BE2C (cell line): ENCODE measurements at places on chromosomes 3 and 15.

GRCh38 chr3:155270063-155270462 lies 23.4 kb downstream of the STRIT1 start:
- DNase-seq: no peak

DNA sequence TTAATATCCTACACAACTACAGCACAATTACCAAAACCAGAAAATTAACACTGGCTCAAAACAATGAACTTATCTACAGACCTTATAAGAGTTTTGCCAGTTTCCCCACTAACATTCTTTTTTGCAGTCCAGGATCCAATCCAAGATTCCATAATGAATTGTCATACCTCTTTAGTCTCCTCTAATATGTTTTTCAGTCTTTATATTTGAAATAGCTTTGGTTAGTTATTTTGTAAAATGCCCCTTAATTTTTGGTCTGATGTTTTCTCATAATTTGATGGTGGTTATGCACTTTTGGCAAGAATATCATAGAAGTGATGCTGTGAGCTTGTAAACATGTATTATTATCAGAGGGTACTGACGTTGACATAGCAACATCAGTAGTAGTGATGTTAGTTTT lies 124.3 kb downstream of the ISL2 start:
- DNase-seq: no peak

GRCh38 chr3:71547249-71548198 lies 36.0 kb downstream of the FOXP1 start:
- no peak for DNase-seq

- DNase-seq: no peak
Measured at GRCh38 chr3:42001777-42002176, 39.9 kb upstream of the ULK4 start.

- DNase-seq: no peak
Measured at GRCh38 chr15:56207711-56208110, 36.0 kb downstream of the RFX7 start.

- DNase-seq: no peak
Measured at GRCh38 chr15:68499620-68500312, 67.8 kb upstream of the ITGA11 start.

DNA sequence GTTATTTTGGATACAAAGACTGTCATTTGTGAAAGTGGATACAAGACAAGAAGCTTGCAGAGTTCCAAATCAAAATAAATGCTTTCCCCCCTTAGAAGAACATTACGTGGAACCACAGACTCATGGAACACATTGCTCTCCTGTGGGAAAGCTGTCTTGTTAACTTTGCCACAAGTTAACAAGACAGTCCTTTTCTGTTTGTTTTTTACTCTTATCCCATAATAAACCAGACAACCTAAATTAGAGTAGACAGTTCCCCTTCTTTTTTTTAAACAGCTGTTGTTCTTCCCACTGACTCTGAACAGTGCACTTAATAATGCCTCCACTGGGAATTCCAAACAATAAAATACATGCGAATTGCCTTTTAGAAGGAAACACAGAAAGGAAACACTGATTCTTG lies 255.3 kb upstream of the UBE2E2 start:
- DNase-seq: no peak

GRCh38 chr3:136465296-136465695 lies 215.2 kb downstream of the PCCB start:
- no peak for DNase-seq

DNA sequence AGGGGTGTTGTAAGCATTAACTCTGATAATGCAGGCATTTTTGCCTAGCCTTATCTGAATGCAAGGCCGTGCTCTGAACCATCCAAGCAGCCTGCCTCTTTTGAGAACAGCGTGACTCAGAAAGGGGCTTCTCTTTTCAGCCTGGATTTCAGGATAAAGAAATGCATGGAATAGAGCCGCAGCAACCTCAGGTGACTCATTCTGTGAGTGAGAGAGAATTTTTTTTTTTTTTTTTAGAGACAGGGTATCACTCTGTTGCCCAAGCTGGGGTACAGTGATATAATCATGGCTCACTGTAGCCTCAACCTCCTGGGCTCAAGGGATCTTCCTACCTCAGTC lies 20.6 kb upstream of the PDE8A start:
- no peak for DNase-seq

GRCh38 chr3:162134571-162134970 lies 638.0 kb downstream of the OTOL1 start:
- DNase-seq: no peak

- DNase-seq: no peak
Measured at GRCh38 chr3:149366941-149367840, 10.3 kb downstream of the TM4SF1 start.

DNA sequence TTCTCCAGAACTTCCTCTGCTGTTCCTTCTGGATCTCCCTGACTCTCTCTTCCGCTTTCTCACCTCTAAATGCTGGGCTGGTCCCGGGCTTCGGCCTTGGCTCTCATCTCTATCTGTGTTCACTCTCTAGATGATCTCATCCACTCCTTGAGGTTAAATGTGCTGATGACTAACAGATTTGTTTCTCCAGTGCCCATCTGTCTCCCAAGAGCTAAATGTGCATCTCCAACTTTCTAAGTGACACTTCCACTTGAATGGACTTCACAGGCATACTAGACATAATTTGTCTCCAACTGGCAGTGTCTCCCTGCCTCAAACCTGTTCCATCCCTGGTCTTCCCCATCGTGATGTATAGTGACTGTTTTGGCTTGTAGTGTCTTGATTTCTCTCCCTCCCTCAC lies 95.3 kb downstream of the ITPR1 start:
- no peak for DNase-seq

- DNase-seq: no peak
Measured at GRCh38 chr3:112804021-112804420, 42.6 kb downstream of the CD200R1L start.

DNA sequence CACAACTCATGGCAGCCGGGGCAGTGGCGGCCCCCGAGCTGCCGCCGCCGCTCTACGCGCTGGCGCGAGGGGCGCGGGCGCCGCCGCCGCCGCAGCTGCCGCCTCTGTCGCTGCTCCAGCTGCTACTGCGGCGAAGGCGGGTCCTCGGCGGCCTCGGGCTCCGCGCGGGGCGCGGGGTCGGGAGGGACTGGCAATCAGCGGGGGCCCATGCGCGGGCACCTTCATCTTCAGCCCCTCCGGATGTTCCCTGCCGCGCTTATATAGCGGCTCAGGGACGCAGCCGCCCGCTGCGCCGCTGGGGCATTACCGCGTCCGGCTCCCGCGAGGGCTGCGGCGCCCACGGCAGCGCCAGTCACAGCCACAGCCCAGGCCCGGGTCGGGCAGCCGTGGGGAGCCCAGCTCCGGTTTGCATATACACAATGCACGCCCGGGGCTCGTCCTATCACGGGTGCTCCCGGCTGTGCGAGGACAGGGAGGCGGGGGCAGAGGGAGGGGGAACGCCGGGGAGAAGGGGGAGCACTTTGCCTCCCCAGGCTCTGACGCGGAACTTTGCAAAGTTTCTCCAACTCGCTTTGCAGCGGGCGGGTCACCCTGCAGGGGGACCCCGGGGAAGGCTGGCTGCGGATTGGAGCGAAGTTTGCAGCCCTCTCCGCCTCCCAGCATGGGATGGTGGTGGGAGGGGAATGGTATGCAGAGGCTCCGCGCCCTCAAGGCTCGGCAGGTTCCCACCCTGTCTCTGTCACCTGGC lies at the start of gene VGLL3:
Gene VGLL3, minus strand, starts transcription at position 416 of the 748 bp plus-strand sequence. Its CDS starts 406 bp downstream, at position 10.
- peak; percentile 29 for DNase-seq

- no peak for DNase-seq
Measured at GRCh38 chr15:35393398-35393797, 152.6 kb downstream of the DPH6 start.

DNA sequence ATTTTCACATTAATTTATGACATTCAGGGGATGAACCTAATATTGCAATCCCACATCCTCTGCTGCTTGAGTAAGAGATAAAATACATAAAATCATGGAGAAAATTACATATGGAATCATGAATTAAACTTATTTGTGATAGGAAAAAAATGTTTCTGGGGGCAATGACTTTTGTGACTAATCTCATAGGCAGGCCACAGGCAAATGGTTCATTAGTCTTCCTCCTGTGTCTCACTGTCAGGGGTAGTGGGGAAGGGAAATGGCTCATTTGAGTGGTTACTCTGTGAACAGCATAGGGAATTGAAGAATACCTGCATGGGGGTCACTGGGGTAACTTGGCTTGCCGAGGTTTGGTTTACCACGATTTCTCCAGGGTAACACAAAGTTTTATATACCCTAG lies 72.0 kb downstream of the TFG start:
- DNase-seq: no peak

DNA sequence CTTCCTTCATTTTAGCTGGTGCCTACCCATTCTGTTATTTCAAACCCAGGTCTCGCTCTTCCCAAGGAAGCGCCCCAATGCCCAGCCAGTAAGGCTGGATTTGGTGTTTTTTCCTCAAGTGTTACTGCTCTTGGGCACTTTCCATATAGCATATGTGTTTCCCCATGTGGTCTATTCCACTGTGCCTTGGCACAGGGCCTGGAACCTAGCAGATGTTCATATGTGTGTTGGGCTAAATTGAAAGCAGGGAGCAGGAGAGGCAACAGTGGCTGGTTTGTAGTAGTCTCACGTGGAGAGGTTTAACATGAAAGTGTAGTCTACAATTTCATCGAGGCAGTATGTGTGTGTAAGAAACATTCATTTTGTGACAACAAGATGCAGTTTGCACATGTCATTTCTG lies 48.2 kb upstream of the TEX264 start:
- peak; percentile 8 for DNase-seq

DNA sequence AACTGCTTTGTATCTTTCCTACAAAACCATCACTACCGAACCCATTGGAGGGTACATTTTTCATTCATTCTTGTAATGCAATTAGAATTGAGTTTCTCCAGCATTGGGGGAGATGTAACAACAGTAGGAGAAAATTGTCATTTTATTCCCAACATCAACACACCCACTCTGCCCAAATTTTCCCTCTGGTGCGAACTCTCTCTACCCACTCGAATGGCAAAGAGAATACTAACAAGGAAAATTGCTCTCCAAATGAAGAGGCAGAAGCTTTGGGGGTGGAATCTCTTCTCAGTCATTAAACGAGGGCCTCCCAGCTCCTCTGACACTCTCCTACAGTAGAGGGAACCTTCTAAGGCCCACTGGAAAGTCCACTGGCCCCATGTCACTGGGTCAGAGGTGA lies 135.7 kb downstream of the MEGF11 start:
- DNase-seq: no peak

DNA sequence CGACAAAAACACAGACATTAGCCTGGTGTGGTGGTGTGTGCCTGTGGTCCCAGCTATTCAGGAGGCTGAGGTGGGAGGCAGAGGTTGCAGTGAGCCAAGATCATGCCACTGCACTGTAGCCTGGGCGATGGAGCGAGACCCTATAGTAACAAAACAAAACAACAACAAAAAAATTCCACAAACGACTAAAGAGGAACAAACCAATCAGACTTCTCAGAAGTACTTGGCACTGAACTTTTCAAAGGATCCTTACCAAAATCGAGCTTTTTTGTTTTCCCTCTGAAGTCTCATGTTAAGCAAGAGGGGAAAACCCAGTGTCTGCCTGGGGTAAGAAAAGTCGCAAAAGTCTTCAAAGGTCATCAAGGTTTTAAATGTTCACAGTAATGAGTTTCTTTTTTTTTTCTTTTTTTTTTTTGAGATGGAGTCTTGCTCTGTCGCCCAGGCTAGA lies 30.1 kb upstream of the TFRC start:
- no peak for DNase-seq

GRCh38 chr3:185729337-185730055 lies 95.3 kb downstream of the IGF2BP2 start:
- DNase-seq: no peak

GRCh38 chr15:34039790-34040113 lies 748 bp upstream of the AVEN start:
- no peak for DNase-seq

DNA sequence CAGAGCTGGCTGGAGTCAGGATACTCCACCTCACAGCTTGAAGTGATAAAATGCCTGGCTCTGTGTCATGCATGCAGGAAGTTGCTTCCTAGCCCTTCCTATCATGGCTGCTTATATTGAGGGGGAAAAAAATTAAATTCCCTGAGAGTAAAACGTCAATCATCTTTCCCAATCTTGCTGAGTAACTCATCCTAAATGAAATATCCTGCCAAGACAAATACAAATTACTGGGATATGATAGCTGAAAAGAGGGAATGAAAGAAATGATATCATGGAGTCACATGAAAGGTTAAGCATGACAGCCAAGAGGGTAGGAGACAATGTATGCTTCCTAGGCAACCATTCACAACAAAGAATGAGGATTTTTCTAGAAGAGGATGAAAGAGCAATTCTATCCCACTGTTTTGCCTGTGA lies 110.6 kb downstream of the ABI3BP start:
- DNase-seq: no peak

GRCh38 chr3:184325715-184326369 lies 11.4 kb downstream of the EIF4G1 start:
- DNase-seq: no peak

GRCh38 chr15:31476236-31476810 lies 149.7 kb downstream of the KLF13 start:
- no peak for DNase-seq

DNA sequence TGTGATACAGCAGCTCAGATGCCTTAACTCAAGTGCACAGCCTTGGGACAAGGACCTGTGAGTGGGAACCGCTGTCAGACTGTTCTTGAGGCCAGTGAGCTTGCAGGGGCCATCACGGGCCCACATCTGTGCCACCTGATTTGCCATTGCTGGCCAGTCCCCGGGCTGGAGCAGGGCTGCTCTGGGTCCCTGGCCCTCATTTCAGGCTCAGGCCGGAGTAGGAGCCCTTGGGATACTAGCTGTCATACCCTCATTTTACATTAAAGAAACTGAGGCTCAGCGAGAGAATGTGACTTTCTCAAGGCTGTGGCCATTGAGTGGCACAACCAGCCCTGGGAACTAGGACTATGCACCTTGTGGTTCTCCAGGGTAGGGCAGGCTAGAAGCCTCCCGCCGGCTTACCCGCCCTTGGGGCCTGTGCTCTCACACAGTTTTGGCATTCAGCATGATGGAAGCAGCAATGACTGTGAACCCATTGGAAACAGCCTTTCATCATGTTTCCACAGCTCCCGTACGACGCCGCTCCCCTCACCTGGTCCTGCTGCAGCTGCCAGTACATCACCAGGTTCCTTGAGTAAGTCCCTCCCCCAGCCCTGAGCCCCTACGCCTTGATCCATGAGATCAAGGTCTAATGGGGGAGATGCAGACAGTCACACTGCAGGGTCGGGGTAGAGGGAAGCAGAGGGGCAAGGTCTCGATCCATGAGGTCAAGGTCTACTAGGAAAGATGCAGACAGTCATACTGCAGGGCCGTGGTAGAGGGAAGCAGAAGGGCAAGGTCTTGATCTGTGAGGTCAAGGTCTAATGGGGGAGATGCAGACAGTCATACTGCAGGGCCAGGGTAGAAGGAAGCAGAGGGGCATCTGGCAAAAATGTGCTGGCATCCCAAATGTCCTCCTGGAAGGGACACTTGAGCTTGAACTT lies 42.2 kb downstream of the GOLGA6L10 start:
- no peak for DNase-seq

- no peak for DNase-seq
Measured at GRCh38 chr3:25820366-25820765, 30.5 kb downstream of the OXSM start.
